ENCODE measurements at places on chromosomes 3 and 15.
A peak's percentile ranks its signal among the peaks of the same experiment; 100 is the strongest.

DNA sequence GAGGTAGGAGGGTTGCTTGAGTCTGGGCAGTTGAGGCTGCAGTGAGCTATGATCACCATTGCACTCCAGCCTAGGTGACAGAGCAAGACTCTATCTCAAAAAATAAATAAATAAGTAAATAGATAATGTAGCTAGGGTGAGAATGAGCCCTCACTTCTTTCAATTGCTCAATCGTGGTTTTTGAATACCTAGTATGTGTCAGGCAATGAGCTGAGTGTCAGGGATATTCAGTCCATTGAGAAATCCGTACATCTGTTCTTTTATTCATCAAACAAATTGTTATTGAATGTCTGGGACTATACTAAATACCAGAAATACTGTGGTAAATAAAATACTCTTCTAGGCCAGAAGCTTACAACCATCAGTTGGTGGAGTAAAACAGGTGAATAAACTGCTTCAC is 6.2 kb upstream of the ZNF148 start:
- peak; percentile 47 for DNase-seq

DNA sequence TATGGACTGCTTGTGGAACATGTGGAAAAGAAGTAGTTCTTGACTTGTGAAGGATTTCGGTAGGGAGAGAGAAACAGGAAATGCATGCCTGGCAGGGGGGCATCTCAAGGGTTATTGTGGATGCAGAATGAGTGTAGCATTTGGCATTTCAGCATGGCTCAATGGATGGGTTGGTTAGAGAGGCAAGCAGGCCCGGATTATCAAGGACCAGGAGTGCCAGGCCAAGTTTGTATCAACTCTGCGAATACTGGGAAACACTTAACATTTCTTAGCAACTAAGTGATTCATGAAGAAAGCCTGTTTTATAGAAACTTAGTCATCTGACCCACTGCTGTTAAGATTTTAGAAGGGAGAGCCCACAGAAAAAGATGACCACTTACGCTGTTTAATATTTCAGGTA is 33.6 kb downstream of the KIF15 start:
- DNase-seq = peak; percentile 28

DNA sequence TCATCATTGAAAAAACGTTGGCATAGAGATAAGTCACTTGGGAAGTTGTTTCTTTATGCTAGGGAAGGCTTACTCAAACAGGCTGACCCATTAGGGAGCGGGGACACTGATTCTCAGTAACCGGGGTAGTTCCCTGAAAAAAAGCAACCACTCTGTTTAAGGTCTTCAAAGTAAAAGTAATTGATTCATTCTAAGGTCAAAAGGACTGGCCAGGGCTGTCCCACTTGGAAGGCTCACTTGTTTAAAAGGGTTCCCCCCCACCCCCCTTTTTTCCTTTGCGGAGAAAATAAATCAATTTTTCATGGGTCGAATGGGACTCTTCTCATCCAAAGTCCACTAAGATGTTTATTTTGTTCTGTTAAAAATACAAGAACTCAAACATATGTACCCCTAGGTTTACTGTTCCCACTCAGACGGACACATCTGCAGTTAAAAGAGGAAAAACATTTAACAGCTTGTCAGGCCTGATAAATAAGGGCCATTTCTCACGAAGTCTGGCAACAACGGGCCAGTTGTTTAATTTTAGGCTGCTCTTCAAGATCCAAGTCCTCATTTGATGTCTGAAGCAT is 53.0 kb downstream of the ARHGEF3 start:
- no peak for DNase-seq

DNA sequence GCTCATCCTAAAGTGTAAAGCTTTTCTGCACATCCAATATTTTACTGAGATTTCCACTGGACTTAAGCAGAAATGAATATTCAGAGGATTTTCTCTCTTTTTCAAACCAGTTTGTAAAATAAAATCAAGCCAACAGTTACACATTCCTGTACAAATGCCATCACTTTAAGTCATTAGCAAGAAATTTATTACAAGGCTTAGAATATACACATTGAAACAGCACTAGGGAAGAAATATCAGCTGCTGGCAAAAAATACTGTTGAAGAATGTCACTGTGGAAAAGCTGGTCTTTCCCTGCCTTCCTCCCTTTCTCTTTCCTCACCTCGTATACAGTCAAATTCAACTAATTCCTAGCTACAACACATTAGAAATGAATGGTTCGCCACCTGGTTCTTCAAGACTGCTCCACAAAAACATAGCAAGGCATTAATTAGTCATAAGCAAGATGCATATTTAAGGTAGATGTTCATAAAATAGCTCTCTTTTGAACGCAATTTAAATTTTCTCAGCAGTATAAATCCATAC is 21.3 kb downstream of the PLOD2 start:
- DNase-seq = no peak

- no peak for DNase-seq
Measured at GRCh38 chr15:52778457-52778856, 11.7 kb downstream of the ONECUT1 start.

DNA sequence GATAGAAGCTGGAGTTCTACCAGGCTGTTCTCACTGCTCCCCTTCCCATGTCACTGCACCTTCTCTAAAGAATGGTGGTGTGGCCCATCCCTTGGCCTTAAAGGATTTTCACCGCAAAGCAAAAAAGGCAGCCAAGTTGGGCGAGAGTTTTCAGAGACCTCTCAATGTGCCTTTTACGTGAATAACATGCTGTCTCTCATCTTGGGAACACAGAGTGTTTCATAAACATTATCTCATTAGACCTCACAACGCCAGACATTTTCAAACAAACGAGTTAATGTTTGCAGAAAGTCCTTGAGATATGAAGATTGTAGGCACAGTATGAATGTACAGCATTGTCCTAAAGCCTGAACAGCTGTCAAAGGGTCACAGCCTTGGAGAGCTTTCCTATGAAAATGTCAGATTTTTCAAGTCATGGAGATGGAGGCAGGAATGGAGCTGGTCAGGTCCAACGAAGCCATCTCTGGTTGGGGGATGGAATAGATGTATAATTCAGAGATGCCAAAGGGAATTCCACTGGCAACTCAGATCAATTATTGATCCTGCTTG is 21.3 kb downstream of the TM4SF1 start:
- no peak for DNase-seq

DNA sequence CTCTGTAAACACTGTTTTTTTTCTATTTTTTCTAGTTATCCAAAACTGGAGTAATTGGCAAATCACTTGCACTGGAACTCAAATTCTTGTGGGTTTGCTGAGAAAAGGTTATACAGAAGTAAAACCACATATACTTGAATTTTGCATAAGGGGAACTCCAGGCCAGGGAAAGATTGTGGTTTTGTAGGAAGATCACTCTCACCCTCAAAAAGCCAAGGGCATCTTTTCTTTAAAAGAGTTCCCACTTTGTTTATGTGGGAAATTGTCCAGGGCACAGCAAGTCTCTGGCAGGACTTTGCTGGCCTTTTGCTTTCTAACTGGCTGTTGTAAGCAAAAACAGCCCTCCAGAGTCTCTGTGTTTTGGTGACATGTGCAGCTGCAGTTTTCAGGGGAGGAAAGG is 340.3 kb upstream of the RBMS3 start:
- peak; percentile 95 for DNase-seq

- no peak for DNase-seq
Measured at GRCh38 chr3:2334921-2335320, 236.3 kb downstream of the CNTN4 start.

DNA sequence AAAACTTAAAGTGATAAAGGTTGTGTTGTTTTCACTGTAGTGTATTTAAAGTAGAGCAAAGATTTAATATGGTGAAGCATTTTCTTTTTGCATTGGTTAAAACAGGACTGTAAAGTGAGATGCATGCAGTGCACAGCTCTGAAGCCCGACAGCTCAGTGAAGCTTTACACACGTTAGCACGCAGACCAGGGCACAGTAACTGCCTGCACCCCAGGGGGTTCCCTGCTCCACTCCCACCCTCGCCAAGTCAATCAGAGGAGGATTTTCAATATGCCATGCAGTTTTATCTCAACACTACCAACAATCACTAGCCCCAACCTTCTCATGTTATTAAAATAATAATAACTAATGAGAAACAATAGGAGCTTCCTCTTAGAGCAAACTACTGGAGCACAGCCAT is 28.1 kb upstream of the BCL2L10 start:
- no peak for DNase-seq

GRCh38 chr3:150260398-150260710 is 147.7 kb upstream of the TSC22D2 start:
- DNase-seq = no peak

DNA sequence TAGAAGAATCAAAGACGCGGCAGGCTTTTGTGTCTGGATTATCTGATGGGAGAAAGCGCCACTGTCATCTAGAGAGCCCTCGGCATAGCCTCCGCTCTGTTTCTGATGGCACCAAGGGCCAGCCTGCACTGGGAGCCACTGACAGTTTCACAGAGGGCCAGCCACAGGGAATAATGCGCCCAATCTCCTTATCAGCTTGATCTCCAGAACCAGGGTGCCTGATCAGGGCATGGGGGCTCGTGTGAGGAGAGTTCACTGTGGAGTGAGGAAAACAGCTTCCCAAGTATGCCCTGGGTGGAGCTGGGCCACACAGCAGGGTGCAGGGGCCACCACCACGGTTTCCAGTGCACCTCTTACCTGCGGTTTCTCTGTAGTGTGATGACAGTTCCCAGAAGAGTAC is 29.8 kb upstream of the CLK3 start:
- no peak for DNase-seq

- no peak for DNase-seq
Measured at GRCh38 chr15:97129674-97130073, 799.2 kb downstream of the NR2F2 start.

- peak; percentile 95 for DNase-seq
Measured at GRCh38 chr15:43067717-43068461, 37.9 kb downstream of the UBR1 start.

DNA sequence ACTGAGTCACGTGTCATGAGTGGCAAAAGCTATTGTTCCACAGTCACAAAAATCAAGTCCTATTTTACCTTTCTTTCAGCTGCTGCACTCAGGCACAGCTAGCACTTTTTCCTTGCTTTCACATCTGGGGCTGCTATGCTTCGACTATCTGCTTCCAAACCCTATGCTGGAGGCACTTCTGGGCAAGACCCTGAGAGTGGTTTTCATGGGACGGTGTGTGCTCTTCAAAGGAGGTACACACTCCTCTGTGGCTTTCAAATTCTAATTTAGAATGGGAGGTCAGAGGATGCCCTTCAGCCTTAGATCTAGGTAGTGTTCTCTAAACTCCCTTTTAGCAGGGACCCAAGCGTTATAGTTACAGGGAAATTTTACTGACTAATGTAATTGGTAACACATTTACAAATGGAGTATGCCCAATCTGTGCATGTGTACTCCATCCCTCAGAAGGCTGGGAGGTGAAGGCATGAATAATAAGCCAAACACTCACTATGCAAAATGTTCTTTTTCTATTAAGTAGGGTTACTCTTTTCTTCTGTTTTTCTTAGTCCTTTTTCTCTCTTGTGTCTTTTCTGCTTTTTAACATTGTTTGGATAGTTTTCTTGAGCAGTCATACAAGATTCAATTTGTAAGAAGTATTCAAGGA is 188.3 kb downstream of the LSAMP start:
- no peak for DNase-seq

GRCh38 chr3:5095886-5096285 is 26.2 kb upstream of the ARL8B start:
- DNase-seq = no peak

GRCh38 chr3:129525341-129525968 is 3.0 kb upstream of the RHO start:
- DNase-seq = peak; percentile 67

DNA sequence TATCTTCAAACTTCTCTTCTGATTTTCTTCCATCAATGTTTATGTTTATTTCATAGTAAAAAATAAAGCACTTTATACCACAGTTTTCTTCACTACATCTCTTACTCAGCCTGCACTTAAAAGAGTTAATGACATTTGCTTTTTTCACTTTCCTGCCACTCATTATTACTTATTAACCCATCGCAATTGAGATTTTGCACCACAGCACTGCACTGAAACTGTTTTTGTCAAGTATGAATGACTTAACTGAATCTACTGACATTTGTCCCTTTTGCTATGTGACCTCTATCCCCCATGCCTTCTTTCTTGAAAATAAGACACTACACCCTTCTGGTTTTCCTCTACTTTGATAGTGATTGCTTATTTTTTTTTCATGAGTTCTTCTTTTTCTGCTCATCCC is 739.7 kb upstream of the DPPA4 start:
- DNase-seq = no peak

GRCh38 chr15:46786590-46787285 is 930.6 kb upstream of the SEMA6D start:
- no peak for DNase-seq

DNA sequence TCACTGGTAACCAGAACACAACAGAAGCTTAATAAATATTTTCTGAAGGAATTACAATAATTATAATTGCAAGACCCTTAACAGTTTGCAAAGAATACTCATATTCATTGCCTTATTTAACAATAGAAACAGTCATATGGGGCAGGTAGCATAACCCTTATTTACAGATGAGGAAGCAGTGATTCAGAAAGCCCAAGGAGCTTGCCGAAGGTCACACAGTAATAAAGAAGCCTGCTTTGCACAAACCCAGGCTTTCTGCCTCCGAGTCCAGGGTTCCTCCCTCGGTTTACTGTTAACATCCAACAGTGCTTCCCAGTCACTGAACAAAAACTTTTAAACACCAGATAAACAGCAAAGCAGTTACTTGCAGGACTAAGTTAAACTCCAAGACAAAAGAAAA is 35.3 kb downstream of the SRGAP3 start:
- no peak for DNase-seq

DNA sequence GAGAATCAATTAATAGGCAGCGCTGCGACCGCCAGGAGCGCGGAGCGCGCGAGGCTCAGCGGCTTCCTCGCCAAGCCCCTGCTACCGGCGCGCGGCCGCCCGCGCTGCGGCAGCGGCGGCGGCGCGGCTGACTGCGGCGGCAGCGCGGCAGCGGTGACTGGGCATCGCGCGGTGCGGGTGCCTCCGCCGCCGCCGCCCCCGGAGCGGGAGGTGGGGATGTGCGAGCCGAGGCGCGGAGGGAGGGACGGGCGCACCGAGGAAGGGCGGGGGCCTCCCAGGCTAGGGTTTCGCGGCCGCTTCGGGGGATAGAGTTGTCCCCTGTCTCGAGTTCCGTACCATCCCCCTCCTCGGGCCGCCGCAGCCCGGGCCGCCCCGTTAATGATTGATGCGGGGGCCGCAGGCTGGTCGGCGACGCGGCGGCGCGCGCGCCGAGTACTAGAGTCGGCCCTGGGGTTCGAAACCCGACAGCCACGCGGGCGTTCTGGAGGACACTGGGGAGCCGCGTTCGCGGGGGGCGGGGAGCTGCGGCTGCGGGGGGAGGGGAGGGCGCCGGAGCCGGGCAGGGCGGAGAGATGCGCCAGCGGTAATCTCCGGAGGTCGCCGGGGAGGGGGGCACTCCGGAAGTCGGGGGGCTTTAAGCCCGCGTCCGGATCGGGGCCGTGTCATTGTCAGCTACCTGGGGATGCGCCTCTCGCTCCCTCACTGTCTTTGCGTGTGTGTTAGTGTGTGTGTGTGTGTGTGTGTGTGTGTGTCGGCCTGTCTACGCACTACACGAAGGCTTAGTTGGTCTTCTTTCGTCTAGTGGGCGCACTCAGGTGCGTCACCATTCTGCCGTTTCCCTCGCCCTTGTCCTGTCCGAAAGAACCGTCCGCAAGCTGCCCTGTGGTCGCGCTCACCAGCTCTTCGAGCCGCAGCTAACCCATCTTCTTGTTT is at the start of gene PAQR9:
Gene PAQR9, minus strand, starts transcription at position 159 of the 933 bp plus-strand sequence. CDS start 338 bp downstream, outside the sequence.
- no peak for DNase-seq

Data from amniotic epithelial cell (primary cell).